ENCODE measurements at places on chromosomes 12 and 14.

GRCh38 chr12:2679816-2680675, 114.7 kb upstream of the FKBP4 start:
- DNase-seq = no peak

DNA sequence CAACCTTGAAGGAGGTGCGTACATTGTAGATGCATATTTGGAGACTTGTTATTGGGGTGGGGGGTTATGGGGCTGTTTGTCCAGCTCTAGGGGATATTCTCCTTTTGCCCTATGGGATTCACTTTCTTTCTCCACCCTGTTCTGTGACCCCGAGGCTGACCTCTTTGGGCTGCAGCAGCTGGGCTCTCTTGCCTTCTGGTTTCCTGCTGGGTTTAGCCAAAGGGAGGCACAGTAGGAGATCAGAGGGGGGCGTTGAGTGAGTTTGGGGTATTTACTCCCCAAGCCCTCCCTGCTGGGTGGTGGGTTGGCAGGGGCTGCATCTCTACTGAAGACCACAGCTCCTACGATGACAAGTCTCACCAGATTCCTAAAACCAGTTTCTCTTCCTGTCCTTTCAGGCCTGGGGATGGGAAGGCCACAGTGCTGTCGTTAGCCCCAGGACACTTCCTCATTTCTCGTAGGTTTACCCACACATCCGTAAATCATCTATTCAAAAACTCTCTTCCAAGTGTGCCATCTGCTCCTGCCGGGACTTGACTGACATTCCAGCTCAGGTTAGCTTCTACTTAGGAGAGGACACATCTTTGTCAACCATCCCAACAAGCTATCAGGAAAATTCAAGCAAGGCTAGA, 127.1 kb downstream of the TMEM30B start:
- no peak for DNase-seq

GRCh38 chr12:65792724-65793123, 31.6 kb upstream of the HMGA2 start:
- no peak for DNase-seq

DNA sequence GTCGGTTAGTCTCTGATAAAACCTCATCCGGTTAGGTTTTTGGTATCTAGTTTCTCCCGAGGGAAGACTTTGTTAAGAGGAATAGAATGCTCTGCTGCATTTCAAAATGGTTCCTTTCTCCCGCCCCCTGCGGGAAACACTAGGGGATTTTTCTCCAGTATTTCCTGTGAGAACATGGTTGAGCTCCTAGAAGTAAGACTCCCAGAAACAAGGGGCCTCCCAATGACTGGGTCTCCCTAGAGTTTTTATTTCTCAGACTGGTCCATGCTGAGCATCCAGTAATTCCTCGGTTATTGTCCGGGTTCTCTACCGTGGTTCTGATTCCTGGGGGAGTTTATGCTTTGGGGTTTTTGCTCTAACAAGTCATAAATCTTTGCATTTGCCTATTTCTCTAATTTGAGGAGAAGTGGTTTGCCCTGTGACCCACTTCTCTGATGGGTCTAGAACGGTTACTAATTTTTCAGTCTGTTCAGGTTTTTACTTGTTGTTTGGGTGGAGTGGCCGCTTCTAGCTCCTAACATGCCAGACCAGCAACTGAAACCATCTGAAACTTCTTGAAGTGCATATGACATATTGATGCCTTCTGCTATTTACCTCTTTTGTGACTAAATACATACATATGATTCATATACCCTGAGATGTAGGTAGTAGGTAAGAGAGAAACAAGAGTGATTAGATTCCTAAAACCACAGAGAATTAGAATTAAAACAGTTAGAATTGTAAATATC, 25.1 kb downstream of the TESPA1 start:
- DNase-seq = no peak

DNA sequence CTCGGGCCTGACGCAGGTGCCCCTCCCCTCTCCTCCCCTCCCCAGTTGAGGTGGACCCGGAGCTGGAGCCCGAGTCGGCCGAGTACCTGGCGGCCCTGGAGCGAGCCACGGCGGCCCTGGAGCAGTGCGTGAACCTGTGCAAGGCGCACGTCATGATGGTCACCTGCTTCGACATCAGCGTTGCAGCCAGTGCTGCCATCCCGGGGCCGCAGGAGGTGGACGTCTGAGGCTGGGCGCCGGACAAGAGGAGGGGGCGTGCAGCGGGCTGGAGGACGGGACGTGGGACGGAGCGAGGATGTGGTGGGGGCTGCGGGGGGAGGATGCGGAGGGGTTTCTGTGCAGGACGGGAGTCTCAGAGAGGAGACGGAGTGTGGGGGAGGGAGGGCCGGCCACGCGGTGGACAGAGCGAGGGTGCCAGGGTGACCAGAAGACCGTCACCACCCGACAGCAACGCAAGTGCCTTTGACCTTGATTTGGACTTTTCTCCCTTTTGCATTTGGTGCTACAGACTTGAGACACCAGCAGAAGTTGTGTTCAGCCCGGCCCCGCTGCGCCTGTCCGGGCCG, 41.3 kb downstream of the KIF26A start:
- no peak for DNase-seq

GRCh38 chr12:49962861-49963765, 1.4 kb downstream of the AQP5 start:
- no peak for DNase-seq

- no peak for DNase-seq
Measured at GRCh38 chr14:75860561-75861160, 121.1 kb downstream of the TGFB3 start.

GRCh38 chr14:71478542-71478941, 453.7 kb upstream of the RGS6 start:
- peak; percentile 5 for DNase-seq

- no peak for DNase-seq
Measured at GRCh38 chr12:132186208-132186856, 42.1 kb downstream of the NOC4L start.

GRCh38 chr12:123532019-123532418, 1.5 kb downstream of the RILPL1 start:
- DNase-seq = no peak

DNA sequence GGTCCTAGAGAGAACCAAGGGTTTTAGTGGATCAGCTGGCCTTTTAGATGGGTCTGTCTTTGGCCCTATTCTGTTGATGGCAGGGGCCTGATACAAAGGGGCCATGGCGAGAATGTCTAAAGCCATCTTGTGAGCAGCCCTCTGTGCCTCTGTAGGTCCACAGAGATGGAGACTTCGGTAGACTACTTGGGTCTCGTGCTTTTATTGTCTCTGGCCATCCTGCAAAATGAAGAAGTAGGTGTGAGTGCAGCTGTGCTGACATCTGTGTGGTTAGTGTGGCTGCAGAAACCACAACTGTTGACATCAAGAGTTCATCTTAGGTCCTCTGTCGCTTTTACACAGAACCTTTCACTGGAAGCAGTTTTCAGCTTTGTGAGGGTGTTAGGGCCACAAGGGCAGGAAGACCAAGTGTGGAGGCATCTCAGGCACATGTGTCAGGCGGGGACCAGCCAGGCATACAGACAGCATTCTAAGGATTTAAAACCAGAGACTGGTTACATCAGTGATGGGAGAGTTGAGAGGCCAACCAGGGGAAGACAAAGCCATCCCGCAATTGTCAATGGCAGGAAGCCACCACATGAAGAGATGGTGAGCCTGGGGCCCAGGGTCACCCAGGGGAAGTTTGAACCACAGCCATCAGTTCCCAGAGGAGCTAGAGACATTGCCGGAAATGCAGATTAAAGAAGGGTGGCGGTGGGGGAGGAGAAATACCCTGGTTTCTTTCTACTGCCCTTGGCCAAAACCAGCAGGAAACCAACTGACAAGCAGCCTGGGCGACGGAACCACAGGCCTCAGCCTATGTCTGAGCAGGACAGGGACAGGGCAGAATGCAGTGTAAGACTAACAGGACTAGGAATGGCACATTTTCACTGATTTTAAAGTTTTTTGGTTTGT, 13.0 kb upstream of the TPCN1 start:
- DNase-seq = peak; percentile 65

DNA sequence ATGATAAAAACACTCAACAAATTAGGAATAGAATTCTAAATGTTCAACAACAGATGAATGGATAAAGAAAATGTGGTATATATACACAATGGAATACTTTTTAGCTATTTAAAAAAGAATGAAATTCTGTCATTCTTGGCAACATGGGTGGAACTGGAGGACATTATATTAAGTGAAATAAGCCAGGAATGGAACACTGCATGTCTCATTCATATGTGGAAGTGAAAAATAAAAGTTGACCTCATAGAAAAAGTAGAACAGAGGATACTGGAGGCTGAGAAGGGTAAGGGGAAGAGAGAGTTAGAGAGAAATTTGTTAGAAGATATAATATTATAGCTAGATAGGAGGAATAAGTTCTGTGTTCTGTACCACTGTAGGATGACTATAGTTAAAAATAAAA, 35.8 kb upstream of the ZFP36L1 start:
- DNase-seq = no peak

DNA sequence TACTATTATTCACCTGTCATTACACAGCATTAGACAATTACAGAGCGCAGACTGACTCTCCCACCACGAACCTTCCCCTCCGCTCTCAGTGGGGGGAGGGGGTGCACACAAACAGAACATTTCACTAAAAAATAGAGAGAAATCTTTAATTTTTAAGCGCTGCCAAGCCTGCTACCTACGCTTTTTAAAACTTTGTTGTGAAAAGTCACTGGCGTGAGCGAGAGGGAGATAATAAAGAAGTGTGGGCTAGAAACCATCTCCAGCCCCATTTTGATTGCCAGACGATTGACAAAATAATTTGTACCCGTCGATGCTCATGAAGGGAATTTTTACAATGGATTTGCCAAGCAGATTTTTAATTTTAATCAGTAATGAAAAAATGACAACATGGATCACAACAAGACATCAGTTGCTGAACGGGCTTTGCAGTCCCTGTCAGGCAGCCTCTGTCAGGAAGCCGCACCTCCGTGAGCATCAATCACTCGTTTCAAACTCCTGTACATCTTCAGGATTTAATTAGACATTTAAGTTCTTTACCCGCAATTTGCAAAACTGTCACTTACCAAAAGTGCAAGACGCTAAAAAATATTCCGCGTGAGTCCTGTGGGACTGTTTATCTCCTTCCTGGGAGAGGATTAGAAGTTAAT, 209.1 kb downstream of the BCL11B start:
- no peak for DNase-seq

DNA sequence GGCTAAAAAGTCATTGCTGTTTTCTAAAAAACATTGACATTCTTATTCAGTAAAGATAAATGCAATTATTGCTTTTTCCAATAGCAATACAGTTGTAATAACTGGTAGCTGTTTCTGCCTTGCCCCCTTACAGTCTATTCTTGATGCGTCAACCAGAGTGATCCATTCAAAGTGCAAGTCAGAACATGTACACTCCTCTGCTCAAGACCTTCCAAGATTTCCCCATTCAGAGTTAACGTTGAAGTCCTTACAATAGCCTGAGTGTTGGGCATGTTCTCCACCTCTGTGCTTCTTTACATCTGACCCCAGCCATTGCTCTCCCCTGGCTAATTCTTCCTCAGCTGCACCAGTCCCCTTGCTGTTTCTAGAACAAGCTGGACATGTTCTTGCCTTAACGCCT, 24.3 kb downstream of the VRK1 start:
- DNase-seq = no peak

GRCh38 chr12:54723379-54724256, 75.5 kb upstream of the DCD start:
- no peak for DNase-seq

- DNase-seq = no peak
Measured at GRCh38 chr12:119410396-119410795, 75.9 kb downstream of the CCDC60 start.

DNA sequence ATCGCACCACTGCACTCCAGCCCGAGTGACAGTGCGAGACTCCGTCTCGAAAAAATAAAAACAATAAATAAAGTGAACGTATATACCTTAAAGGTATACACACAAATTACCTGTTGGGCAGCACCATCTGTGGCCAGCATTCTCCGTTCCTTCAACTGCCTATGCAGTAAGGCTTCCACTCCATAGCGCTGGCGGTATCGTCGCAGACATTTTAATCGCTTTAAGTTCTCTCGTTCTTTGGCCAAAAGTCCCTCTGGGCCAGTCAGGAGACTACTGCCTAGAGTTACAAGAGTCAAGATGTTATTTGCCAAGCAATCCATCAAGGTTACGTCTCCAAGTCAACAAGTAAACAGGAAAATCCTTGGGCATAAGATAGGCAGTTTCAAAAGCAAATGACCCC, 13.0 kb downstream of the KANSL2 start:
- no peak for DNase-seq

DNA sequence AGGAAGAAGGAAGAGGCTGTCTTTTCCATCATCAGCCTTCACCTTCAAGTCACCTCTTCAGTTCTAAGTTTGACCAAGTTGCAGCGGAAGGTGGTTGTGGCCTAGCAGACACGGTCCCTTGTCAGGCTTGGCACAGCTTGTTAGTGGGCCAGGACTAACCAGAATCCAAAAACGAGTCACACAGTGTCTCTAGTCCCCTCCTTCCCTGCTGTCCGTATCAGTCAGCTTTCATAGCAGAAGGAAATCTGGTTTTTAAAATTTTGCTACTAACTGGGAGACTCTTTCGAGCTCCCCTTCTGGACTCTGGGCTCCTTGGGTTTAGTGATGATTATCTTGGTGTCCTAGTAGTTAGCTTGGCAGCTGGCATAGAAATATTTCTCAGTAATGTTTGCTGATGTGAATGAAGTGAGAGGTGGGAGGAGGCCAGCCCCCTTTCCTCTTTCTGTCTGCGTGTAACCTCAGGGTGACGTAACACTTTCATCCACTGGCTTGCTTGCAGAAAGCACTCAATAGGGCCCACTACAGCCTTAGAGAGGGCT, 3.8 kb downstream of the ETV6 start:
- DNase-seq = peak; percentile 37

GRCh38 chr12:110205931-110206330, 75.1 kb upstream of the ATP2A2 start:
- DNase-seq = no peak

- no peak for DNase-seq
Measured at GRCh38 chr14:64405295-64405694, 17.1 kb downstream of the MTHFD1 start.

GRCh38 chr14:75279153-75279762, 630 bp downstream of the FOS start:
- DNase-seq = no peak

DNA sequence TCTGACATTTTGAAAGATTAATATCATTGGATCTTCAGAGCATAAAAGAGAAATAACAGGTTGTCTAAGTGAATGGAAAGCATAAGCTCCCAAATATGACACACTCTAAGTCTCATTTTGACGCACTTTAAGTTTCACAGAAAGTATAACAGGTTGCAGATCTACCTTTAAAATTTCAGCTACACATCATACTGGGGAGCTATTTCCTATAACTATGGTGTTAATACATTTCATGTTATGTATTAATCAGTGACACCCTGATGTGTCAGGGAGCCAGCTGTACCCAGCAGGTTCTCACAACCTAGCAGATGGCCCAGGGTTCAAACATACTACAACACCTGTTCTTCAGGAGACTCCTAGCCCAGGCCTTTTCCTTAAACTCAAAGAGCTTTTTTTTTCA, 31.1 kb upstream of the TMX1 start:
- no peak for DNase-seq

DNA sequence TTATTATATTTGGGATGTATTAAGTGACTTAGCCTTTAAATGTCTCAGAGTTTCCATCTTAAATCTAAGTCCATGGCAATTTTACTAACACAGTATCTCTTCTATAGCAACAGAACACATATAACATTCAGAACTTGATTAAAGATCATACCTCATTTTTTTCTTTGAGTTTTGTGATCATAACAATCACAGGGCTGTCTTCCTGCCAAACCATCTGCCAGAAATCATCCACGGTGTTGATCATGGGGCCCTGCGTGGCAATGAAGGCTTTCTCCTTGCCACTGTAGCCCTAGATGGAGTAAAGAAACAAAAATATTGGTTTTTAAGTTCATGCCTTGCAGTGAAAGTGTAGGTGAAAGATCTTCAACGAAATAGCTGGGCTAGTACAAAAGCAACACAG, 46.7 kb upstream of the PTPRB start:
- no peak for DNase-seq

GRCh38 chr14:97866195-97866594, 1069.0 kb downstream of the VRK1 start:
- DNase-seq = no peak
